ENCODE measurements at places on chromosomes 5 and 9. TPM values are rescaled to one million over a fixed set of nuclear protein-coding genes. Genes with fewer than 3 reads are reported as not detected.
A peak's percentile ranks its signal among the peaks of the same experiment; 100 is the strongest.

ALG2 gene
- 56.9 TPM for total RNA-seq

MYOZ3 gene
- not detected for total RNA-seq

TAS2R1 gene
- not detected for total RNA-seq

C1QTNF2 gene
- total RNA-seq, result not detected

DNA sequence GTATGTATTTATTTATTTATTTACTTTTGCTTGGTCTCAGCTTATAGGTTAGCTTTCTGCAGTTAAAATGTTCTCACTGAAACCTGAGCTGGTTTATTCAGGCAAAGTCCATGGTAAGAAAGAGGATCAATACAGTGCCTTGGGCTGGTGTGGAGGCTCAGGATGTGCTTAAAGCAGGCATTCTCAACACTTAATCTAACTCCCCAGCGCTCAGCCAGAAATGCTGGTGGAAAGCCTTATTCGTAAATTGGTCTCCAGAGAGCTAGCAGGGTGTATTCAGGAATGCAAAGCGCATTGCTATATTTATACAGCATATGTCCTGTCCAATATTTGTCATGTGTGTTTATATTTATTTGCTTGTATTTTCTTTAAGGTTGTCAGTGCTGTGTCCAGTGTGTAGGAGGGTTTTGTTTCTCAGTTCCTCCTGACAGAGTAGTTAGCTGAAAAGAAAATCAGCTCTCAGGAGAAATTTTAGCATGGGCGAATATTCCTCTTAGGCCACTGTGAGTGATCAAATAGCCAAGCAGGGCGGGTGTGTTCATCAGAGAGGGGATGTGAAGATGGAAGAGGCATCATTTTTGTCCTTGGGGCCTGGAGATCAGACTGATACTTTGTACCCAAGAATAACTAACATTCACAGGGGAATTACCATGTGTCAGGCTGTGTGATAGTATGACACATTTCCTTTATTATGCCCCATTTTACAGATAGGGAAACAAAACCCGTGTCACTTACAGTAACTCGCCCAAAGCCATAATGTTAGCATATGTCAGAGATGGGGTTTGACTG lies 65.8 kb downstream of the DOCK2 start:
- DNase-seq, result no peak
- peaks cover 37% of the 10 kb centered on the region for H3K4me1 ChIP-seq
- H3K27ac ChIP-seq, result peak overlapping the region; percentile 88
- no peaks in the 10 kb centered on the region for H3K27me3 ChIP-seq
- peaks cover 44% of the 10 kb centered on the region for H3K36me3 ChIP-seq

- DNase-seq, result no peak
- H3K27me3 ChIP-seq, result peaks cover 6% of the 10 kb centered on the region
- H3K36me3 ChIP-seq, result no peaks in the 10 kb centered on the region
- no peak overlapping the region for H3K4me3 ChIP-seq
These were observed 336.7 kb upstream of the CLINT1 start for GRCh38 chr5:158195416-158196210.
